ENCODE measurements at places on chromosomes 13 and 19.

DNA sequence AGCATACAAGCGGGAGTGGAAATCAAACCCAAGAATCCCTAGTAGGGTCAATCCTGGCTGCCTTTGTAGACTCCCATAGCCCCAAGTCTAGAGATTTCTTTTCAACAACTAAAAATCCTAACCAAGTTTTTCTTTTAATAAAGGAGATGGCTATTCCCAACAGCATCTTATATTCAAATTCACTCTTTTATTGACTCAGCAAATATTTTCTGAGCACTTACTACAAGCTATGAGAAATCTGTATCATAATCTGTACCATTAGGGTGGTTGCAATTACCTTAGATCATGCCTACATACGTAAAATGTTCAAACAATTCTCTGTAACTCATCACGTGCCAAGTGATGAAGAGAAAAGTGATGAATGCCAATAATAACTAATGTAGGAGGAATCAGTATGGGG, 54.5 kb downstream of the LNX2 start:
- DNase-seq = no peak

DNA sequence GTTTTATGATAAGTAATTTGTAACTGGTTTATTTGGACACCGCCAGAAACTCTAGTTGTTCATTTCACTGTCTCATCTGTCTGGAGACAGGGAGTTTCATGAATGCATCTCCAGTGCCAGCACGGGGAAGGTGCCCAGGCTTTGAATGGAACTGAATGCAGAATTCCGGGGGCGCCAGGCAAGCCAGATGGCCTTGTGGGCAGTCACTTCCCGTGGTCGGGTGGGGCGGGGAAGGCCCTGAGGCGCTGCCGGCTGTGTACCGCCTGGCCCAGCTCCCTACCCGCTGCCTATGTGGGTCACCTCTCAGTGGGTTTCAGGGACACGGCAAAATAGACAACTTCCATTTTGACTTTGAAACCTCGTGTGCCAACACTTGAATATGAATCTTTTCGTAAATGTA, 28.8 kb upstream of the MCF2L start:
- DNase-seq = no peak

GRCh38 chr13:90055760-90056159, 1291.7 kb upstream of the MIR17HG start:
- no peak for DNase-seq

DNA sequence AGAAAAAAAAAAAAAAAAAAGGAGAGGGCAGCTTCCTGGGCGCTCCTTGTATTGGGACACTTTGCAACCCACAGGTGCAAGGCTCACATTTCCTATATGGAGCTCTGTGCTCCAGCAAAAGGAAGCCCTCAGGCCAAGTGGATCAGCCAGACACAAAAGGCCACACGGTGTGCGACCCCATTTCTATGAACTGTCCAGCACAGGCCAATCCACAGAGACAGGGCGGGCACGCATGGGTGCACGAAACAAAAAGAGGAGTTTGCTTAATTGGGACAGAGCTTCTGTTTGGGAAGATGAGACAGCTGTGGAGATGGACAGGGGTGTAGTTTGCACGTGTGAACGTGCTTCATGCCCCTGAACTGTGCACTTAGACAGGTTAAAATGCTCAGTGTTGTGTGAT, 31.6 kb upstream of the MATK start:
- no peak for DNase-seq

- DNase-seq = no peak
These were observed 12.1 kb upstream of the LTBP4 start for GRCh38 chr19:40588926-40589569.

- DNase-seq = no peak
These were observed 4.3 kb upstream of the SLITRK5 start for GRCh38 chr13:87666831-87667230.

DNA sequence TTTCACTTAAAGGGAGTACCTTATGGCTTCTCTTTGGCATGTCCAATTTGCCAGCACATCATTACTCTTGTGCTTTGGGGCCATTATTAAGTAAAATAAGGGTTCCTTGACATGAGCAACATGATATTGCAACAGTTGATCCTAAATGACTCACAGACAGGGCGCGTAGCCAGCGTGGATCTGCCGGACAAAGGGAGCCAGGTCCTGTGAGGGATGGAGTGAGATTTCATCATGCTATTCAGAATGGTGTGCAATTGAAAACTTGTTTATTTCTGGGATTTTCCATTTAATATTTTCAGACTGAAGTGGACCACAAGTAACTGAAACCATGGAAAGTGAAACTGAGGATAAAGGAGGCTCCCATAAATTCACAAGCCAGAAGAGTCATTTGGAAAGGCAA, 48.6 kb upstream of the WASF3 start:
- peak; percentile 82 for DNase-seq

- no peak for DNase-seq
These were observed 431.2 kb downstream of the FOXO1 start for GRCh38 chr13:40235160-40235796.

DNA sequence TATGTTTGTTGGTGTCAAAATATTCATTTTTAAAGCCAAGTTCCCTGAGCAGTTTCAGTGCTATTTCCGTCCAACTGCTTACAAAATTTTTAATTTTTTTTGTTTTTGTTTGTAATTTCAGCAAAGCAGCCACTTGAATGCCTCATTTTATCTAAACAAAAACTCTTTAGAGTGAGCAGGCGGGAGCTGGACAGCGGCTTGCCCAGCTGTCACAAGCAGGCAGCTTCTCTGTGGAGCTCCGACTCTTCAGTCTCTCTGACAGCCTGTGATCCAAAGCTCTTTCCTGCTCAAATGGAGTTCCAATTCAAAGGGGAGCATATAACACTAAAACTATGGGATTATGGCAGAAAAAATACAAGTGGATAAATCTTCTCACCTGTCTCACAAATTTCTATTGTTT, 618.3 kb upstream of the PCDH20 start:
- DNase-seq = no peak

DNA sequence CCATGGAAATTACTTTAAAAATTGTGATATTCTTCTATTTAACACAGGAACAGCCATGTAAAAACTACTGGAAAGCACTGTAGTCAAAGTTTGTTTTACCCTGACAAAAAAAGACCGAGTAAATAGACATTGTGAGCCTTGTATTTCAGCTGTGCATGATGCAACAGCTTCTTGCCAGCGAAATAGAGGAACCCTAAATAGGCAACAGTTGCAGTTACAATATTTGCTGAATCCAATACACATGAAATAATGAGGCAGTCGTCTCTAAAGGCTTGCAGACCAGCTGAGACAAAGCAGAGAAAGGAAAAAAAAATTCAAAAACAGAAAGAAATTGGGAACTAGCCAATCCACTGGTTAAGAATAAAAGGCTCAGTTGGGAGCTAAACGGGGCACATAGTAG, 1001.1 kb downstream of the OLFM4 start:
- no peak for DNase-seq

DNA sequence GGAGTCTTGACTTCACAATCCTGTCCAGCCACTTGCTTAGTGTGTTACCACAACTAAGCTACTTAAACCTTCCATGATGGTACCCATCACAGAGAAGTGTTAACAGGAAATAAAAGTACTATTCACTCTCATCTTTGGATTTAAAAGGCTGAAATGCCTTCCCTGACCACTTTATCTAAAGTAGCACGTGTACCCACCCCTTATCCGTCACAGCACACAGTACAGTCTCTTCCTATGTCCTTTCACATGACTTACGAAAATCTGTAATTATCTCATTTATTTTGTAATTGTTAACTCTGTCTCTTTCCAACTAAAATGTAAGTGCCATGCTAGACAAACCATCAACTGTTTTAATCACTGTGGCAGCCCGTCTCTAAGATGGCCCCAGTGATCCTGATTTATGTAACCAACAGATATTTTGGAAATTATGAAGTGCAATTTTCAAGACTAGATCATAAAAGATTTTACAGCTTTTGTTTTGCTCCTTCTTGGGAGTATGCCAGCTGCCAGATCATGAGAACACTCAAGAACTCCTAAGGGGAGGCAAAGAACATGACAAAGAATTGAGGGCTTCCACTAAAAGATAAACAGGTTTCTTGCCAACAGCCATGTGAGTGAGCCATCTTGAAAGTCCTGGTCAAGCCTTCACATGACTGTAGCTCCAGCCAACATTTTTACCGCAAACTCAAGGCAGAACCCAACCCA, 44.9 kb downstream of the DIAPH3 start:
- no peak for DNase-seq

- DNase-seq = no peak
These were observed 11.9 kb upstream of the GGACT start for GRCh38 chr13:100600461-100600860.

- DNase-seq = no peak
These were observed 24.4 kb downstream of the ZNF175 start for GRCh38 chr19:51595190-51596175.

GRCh38 chr13:100608906-100609305, 20.3 kb upstream of the GGACT start:
- no peak for DNase-seq

- DNase-seq = peak; percentile 73
These were observed 363 bp upstream of the ZNF763 start for GRCh38 chr19:11964496-11964857.

- no peak for DNase-seq
These were observed 93.2 kb upstream of the CSNK1A1L start for GRCh38 chr13:37198629-37199028.

GRCh38 chr13:37539976-37540605, 58.5 kb downstream of the POSTN start:
- DNase-seq = no peak

DNA sequence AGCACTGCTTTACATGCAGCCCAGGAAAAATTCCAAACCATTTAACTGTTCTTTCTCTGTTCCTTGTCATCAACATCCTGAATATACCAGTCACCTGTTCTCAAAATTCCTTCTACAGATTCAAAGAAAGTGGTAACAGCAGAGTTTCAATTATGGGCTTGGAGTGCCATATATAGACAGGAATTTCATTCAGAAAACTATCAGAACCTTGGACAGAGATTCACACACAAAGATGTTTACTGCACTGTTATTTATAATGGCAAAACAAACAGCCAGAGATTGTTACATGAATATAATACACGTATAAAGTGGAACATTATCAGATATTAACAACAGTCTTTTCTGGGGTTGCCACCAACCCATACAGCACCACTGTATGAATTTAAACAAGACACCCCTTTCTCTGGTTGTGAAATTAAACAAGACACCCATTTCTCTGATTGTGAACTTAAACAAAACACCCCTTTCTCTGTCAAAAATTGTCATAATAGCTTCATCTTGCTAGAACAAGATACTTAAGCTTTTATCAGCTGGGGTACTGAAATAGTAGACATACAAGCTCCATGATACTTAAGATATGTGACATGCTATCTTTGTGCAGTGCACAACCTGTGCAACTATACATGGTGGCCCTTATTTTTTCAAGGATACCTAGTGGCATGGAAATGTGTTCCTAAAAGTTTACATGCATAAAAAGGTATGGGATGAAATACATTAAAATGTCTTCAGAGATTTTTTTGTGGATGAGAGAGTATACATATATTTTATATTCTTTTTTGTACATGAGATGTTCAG, 12.6 kb downstream of the CACNA1A start:
- DNase-seq = no peak

GRCh38 chr19:41785653-41786052, 10.7 kb upstream of the CEACAM3 start:
- no peak for DNase-seq

GRCh38 chr13:74287724-74288169, 153.5 kb upstream of the KLF12 start:
- peak; percentile 94 for DNase-seq

GRCh38 chr13:110661256-110661655, 44.7 kb downstream of the CARS2 start:
- no peak for DNase-seq

DNA sequence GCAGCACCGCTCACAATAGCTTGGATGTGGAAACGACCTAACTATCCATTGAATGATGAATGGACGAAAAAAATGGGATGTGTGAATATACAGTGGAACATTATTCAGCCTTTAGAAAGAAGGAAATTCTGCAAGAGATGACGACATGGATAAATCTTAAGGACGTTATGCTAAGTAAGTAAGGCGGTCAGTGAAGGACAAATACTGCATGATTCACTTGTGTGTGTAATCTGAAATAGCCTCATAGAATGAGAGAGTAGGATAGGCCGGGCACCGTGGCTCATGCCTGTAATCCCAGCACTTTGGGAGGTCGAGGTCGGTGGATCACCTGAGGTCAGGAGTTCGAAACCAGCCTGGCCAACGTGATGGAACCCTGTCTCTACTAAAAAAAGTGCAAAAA, 25.4 kb upstream of the ZNF766 start:
- no peak for DNase-seq

DNA sequence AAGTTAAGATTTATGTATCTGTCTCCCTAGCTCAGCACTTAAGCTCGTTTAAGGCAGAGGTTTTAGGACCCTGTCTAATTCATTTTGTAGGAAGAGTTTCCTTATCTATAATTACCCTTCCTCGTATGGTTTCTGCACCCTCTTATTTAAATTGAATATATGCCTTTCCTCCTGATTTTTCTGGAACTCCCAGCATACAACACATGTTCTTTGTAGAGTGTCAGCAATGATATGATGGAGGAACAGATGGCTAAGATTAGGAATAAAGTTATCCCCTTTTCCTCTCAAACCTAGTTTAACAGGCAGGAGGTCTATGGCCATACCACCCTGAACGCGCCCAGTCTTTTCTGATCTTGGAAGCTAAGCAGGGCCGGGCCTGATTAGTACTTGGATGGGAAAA, 359.5 kb downstream of the PCDH17 start:
- DNase-seq = no peak

GRCh38 chr19:1488282-1488601, 1.9 kb downstream of the PCSK4 start:
- DNase-seq = no peak

GRCh38 chr19:48051335-48052033, 7.6 kb upstream of the CABP5 start:
- DNase-seq = no peak

GRCh38 chr13:96540670-96541069, 450.8 kb downstream of the HS6ST3 start:
- DNase-seq = no peak

DNA sequence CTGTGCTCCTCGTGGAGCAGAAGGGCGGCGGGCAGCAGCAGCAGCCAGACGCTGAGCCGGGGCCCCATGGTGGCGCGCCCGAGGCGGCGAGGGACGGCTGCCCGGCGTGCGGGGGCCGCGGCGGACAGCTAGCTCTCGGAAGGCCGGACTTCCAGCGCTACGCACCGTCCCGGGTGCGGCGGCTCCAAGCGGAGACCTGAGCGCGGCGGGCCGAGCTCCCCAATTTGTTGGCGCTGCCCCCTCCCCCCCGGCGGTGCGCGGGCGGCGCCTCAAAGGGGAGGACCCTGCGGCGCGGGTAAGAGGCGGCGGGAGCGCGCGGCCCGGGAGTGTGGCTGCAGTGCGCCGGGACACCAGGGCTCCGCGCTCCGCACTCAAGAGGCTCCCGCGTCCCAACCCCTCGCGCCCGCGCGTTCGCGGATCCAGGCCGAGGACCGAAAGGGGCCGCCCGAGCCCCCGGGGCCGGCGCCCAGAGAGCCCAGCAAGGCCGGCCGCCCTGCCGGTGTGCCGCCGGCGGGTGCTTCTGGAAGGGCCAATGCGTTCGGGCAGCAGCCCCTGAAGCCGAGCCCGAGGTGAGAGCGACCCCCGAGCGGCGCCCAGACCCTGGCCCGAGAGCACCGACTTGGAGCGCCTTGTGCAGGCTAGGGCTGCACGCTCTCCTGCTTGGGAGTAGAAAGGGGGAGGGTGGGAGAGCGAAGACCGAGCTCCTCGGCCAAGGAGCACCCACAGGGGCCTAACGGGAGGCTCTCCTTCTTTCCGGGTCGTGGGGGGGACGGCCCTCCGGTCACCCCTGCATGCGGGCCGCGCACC, at the start of the genes COL4A1 and COL4A2:
COL4A1 (minus strand) TSS at position 198 of the 807 bp plus-strand sequence; CDS start at position 68, 130 bp downstream.
COL4A2 (plus strand) TSS at position 325 of the 807 bp plus-strand sequence. CDS start 620 bp downstream, outside the sequence.
- DNase-seq = peak; percentile 80

Measured in aorta (tissue), 5 donors.